ENCODE measurements at places on chromosomes 7 and 10. TPM values are rescaled to one million over a fixed set of nuclear protein-coding genes. Genes with fewer than 3 reads are reported as not detected.

The APBB1IP gene
- 47.7 TPM for total RNA-seq

The EPHA1 gene
- 3.1 TPM for total RNA-seq

The INA gene
- 0.73 TPM for total RNA-seq

The CBX3 gene
- 293 TPM for total RNA-seq

The GDF2 gene
- total RNA-seq, result not detected

The IRF5 gene
- 7.8 TPM for total RNA-seq

The DYDC1 gene
- not detected for total RNA-seq

The TMEM184A gene
- total RNA-seq, result not detected

The CACNA2D1 gene
- not detected for total RNA-seq

The LIPM gene
- not detected for total RNA-seq

The CPXM2 gene
- total RNA-seq, result not detected

DNA sequence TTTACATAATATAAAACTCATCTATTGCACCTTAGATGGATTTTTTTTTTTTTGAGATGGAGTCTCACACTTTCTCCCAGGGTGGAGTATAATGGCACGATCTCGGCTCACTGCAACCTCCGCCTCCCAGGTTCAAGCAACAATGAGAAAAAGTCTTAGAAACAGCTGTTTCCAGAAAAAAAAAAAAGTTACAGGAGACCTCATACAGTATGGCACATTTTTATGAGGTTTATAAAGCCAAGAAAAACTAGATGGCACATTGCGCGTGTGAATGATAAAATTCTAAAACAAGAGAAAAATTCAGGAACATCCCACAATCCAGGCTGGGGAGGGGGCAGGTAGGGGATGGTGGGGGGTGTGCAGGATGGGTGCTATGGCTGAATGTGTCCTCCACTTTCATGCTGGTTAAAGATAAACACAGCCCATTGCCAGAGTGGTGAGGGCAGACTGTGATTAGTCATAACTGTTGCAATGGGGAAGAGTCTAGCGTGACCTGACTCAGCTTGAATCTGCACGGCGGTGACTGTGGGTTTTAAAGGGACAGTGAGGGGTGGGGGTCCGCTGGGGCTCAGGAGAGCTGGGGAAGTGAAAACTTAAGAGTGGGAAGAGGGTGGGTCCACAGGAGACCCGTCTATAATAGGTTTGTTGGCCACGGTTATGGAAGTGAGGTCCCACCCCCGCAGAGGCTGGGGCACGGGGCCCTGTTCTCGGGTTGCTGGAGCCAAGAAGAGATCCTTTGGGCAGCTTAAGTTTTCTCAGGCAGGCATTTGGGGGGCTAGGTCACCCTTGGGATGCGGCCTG is 11.9 kb upstream of the LRRC27 start:
- no peak for DNase-seq

DNA sequence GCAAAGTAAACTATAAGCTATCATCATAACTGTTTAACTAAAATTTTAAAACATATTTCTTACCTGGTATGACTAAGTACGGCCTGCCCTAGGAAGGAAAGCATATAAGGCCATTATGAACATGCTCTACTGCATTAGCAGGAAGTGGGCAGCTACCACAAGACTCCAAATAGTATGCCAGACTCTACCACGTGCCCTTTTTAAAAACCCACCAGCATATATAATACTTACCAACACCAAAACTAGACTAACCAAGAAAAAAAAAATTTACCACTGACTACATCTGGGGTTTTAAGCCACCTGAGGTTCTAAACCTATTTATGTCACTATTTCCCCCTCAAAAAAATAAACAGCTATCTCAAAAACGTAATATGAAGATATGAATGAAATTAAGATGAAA is 30.1 kb downstream of the NUDCD3 start:
- peak; percentile 81 for DNase-seq

DNA sequence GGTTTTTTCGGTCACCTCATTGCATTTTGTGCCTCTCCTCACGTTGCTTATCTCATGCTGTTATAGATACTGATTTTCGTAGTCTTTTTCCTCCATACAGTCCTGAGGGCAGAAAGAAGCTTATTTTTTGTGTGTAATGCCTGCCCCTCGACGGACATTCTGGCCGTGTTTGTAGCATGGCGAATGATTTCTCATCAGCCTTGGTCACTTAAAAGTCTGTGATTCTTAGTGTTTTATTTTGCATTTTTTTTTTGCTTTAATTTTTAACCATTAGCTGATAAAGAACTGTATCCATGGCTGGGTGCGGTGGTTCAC is 469 bp upstream of the NOC3L start:
- DNase-seq, result peak; percentile 0

GRCh38 chr7:124698964-124699363 is 66.6 kb downstream of the GPR37 start:
- DNase-seq, result no peak

DNA sequence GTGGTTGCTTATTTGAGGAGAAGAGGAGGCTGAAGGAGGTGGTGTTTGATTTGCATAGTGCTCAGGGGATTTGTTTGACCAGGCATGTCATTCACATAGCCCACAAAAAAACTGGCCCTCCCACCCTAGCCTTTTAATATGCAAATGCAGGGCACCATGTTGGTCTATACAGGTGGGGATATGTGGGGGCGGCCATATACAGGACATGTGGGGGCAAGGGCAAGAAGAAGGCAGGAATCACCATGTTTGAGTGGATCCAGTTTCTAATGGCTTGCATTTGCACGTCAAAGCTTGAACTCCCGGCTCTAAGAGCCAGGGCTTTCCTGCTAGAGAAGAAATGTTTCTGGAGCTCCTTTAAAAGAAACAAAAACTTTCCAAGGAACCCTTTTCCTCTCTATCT is 541.0 kb downstream of the ZWINT start:
- no peak for DNase-seq

GRCh38 chr7:44743750-44744149 is 4.9 kb upstream of the ZMIZ2 start:
- DNase-seq, result no peak

DNA sequence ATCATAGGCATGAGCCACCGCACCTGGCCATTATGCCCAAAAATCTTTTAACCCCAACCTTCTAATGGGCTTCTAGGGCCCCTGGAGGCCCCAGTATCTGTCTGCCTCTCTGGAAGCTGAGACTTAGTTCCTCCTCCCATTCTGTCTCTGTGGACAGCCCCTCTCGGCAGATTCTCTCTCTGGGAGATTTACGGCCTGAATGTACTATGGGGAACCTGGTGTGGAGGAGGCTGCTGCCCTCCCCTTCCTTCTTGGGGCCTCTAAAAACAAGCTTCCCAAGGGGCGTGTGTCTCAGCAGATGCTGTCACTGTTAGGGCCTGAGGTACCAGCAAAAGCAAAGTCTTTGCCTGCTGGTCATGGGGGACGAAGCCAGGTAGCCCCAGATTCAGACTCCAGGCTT is 35.8 kb upstream of the PRKAR1B start:
- no peak for DNase-seq

- no peak for DNase-seq
Measured at GRCh38 chr7:151566897-151567320, 47.2 kb upstream of the RHEB start.

DNA sequence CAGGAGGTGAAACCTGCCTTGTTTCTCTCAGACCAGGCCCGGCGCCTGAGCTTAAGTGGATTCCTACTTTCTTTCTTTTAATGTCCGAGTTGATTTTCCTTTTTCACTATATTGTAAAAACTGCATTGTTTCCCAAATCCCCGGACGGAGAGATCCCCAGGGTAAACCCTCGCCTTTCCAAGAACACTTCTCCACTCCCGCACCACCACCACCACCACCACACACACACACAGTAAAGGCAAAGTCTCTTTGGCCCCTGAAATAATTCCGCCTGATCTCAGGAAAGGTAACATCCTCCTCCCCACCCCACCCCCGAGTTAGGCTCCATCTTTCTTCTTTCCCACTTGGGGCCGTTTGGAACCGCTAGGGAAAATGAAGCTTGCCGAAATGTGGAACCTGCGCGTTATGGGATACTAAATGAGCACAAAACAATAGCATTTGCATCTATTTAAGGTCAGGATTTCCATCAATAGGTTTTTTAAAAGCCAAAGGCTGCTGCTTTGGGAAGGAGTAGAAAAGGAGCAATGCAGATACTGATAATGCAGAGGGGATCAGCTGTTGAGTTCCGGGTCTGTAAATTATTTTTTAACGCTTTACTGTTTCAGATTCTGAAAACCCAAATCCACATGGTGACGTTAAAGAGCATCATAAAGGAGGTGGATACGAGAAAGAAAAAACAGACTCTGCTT is 2.5 kb downstream of the HPSE2 start:
- DNase-seq, result no peak

GRCh38 chr7:48420206-48420605 is 248.9 kb downstream of the ABCA13 start:
- DNase-seq, result no peak

DNA sequence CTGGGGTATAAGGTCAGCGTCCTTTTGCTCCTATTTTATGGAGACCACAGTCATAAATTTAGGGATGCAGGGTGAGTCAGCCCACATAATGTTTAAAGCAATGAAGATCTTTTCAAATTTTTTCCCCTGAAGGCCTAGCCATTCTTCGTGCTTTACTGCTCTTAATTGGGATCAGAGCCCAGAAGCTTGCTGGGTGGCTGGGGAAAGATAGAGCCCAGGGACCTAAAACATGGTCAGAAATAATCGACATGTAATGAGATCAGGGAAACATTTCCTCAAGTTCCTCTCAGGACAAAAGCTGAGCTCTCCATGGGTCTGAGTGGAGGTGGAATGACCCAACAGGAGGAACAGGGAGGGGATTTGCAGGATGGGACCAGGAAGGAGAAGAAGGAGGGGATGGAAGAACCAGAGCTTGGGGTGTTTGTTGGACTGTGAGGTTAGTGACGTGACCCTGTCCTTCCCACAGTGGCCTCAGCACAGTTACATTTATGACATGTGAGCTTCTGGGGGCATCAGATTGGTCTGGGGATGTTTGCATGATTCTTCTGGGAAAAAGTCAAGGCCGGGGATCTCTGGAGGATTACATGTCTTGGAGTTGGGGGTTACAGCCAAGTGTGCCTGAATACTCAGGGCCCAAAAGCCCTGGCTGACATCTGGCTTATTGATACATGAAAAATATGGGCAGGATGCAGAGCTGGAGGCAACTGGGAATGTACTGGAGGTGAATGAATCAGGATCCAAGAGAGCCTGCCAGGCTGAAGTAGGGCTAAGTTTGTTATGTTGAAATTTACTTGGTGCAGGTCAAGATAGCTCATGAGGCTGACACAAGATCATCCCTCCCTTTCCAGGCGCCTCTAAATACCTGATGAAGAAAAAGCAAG is 477.9 kb downstream of the RPS24 start:
- DNase-seq, result no peak

DNA sequence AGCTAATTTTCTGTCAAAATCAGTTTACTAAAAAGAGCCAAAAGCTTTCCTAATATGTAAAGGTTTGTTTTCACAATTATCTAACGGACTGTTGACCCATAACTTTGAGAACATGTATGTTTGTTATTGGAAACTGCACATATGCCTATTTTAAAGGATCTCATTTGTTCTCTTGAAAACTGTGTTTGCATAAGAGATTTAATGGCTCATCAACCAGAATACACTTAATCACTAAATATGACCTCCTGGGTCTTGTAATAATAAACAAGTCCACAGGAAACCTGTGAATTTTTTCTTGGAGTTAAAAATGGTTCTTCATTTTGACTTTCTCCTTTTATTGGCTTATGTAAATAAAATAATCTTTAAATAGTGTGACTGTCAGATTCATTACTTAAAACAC is 48.3 kb upstream of the STEAP1B start:
- DNase-seq, result no peak

DNA sequence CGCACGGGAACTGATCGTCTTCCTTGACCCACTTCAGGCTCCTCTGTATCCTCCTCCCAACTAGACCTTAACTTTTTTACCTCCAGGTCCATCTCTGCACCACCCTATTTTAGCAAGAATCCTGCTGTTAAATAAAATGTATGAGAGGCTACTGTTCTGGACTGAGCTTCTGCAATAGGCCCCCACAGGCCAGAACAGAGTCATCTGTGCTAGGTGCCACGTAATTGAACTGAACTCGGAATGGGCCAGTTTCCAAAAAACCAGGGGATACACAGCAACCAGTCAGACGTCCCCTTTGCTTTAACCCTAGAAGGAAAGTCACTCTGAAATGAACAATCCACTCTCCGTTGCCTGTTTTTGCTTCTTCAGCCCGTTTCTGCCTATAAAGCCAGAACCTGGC is 71.3 kb downstream of the CHST15 start:
- no peak for DNase-seq

GRCh38 chr7:95766657-95767056 is 5.7 kb upstream of the DYNC1I1 start:
- no peak for DNase-seq

- no peak for DNase-seq
Measured at GRCh38 chr7:130136579-130137167, 66.3 kb downstream of the KLHDC10 start.

DNA sequence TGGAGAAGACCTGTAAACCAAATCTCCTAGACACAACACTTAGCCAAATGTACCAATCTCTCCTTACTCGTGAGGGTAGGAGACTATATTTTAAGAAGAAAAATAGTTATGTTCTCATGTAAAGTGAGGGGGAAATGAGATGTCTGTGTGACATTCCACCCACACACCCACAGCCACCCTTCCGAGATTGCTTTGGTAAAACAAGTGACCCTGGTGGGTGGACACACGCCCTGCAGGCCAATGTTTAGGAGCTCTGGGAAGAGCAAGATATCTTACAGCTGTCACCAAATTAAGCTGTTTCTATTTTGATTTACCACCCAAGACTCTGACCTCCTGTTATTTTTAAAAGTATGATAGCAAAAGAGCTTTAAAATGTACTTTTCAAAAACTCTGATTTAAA is 147.2 kb upstream of the PFKP start:
- no peak for DNase-seq

GRCh38 chr7:38217672-38218071 is 39.6 kb downstream of the STARD3NL start:
- DNase-seq, result no peak

DNA sequence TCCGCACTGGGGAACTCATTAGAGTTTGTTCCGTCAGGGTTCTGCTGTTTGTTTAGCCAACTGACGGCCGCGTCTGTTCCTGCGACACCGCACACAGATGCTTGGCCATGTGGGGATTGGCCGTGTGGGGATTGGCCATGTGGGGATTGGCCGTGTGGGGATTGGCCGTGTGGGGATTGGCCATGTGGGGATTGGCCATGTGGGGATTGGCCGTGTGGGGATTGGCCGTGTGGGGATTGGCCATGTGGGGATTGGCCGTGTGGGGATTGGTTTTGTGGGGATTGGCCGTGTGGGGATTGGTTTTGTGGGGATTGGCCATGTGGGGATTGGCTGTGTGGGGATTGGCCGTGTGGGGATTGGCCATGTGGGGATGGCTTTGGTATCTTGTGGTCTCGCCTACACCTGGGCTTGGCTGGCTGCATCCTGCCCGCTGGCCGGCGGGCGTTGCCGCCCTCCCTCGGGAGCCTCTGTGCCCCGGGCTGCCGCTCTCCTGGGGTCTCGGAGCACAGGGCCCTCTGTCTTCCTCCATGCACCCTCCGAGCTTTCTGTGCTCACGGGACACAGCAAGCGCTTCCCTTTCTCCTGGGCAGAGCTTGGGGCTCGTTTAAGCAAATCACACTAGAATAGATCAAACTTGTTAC is 62.5 kb downstream of the NKX6-2 start:
- DNase-seq, result no peak
